ENCODE measurements at places on chromosomes 7 and 10.

GRCh38 chr7:4159154-4159501, 523.0 kb upstream of the FOXK1 start:
- DNase-seq = no peak

DNA sequence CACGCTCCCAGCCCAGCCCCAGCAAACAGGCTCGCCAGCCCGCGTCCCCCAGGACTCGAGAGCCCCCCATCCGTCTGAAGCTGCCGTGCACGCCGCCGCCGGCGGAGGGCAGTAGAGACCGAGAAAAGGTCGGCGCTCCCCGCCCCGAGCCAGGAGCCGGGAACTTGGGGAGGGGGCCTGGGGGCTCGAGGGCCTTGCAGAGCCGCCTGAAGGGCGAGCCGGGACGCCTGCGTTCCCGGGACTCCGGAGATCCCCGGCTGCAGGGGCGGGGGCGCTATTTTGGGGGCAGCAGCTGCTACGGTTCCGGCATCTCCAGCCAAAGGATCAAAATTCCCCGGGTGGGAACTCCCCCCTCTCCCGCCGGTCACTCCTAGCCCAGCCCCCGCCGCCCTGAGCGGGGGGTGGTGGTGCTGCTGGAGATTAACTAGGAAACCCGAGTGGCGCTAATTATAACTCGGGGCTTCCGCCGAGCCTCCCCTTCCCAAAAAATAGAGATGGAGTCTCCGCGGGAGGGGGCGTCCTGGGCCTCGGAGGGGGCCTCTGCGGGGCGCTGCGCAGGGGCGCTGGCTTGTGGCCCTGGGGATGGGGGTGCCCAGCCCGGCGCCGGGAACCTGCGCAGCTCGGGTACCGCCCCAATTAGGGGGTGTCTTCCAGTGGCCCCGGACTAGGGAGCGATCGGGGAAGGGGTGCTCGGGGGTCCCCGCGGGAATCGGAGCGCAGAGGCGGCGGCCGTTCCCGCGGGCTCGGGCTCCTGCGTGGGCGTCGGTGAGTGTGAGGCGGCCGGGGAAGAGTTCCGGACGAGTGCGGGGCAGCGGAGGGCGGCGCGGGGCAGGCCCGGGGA, 608 bp downstream of the ACHE start:
- peak; percentile 45 for DNase-seq

DNA sequence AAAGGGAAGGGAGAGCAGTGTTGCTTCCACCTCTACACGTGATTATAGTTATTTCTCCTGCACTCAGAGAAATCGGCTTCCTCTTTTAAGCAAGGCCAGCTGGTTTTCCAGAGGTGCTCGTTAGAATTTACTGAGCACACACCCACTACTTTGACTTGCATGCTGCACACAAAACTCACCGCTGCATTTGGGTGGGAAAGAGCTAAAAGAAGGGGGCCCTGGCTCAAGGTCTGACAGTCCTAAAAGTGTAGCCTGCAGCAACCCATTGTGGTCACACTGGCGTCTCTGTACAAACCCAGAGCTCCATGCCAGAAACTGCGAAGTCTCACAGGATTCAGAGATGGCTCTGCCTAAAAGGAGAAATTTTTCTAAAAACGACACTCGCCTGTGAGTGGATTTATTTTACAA, 133.7 kb downstream of the SLC25A13 start:
- no peak for DNase-seq

- DNase-seq = no peak
Observed at GRCh38 chr10:101062232-101063049, 652 bp downstream of the KAZALD1 start.

DNA sequence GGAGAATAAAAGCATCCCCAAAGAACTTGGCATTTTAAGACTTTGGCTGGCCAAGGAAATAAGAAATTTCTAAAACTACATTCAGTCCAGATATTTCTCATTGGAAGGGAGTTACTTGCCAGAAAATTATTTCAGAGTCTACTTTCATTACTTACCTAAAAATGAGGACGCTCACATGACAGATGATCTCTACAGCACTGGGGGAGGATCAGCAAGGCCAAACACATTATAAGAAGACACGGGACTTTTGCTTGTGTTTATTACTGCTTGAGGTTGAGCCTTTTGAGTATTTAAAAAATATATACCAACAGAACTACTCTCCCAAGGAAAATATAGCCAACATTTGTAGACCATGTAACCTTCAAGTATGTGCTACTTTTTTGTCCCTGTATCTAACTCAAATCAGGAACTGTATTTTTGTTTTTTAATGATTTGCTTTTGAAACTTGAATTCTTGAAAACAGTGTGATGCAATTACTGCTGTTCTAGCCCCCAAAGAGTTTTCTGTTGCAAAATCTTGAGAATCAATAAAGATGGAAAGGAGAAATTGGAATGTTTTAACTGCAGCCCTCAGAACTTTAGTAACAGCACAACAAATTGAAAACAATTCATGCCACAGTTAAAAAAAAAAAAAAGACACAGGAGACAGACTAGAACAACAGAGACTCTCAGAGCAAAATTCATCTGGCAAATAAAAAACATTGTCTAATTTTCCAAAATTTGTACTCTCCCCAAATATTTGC, 128.1 kb downstream of the ZNF438 start:
- no peak for DNase-seq

GRCh38 chr7:100687751-100688300, 6.2 kb downstream of the GIGYF1 start:
- DNase-seq = no peak

DNA sequence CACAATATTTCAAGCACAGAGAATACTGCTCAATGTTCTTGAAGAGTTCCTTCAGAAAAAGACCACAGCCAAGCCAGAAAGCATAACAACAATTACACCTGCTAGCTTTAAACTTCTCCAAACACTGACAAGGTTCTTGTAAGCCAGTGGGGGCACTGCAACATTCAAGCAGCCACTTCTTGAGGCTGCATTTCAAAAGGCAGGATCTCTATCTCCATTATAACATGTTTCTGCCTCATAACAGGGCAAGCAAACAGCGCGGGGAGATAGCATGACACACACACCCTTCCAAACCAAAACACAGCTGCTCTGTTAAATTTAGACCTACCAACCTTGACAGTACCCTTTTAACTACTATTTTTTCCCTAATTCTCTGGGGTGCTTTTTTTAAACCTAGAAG, 30.8 kb downstream of the CHCHD3 start:
- no peak for DNase-seq

DNA sequence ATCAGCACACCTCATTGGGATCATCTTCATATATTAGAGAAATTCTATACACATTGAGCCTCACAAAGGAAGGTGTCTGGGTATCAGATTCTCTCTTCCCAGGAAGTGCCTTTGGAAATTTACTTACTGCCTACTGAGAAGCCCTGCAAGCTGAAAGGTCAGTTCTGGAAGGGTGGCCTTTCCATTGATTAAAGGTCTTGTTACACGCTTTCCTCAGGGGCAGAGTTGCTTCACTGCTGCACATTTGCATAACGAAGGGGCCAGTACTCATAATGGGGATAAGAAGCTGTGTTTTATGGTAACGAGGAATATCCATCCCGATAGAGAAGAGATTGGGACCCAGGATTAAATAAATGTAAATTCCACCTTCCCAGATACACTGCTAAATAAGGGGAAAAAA, 19.4 kb upstream of the IL15RA start:
- DNase-seq = no peak

- no peak for DNase-seq
Observed at GRCh38 chr7:2737771-2738540, 50.0 kb downstream of the AMZ1 start.

- no peak for DNase-seq
Observed at GRCh38 chr10:14408139-14408538, 77.4 kb upstream of the FRMD4A start.

GRCh38 chr10:94088926-94089381, 95.2 kb downstream of the PLCE1 start:
- no peak for DNase-seq

GRCh38 chr10:35486297-35486990, 118.7 kb upstream of the GJD4 start:
- no peak for DNase-seq

- no peak for DNase-seq
Observed at GRCh38 chr7:92781117-92781720, 55.2 kb downstream of the CDK6 start.

- no peak for DNase-seq
Observed at GRCh38 chr7:105450177-105450861, 61.6 kb upstream of the SRPK2 start.

GRCh38 chr10:22252801-22253579, 35.2 kb upstream of the EBLN1 start:
- DNase-seq = peak; percentile 30

GRCh38 chr10:71342573-71343391, 23.7 kb downstream of the SLC29A3 start:
- DNase-seq = no peak

DNA sequence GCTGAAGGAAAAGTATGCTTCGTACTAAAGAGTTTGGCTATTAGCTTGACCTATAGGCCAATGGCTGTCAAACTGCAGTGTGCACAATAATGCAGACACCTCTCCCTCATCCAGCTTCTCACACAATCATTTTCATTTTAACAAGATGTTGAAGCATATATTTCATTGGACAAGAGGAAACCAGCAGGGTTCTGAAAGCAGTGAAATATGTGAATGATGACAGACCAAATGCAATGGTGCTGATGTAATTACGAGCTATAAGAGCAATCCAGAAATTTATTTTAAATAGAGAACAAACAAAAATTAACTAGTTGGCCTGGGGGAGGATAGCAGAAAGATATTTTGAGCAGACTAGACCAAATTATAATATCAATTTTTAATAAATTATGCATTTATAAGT, 331.5 kb upstream of the AKR1E2 start:
- DNase-seq = no peak

DNA sequence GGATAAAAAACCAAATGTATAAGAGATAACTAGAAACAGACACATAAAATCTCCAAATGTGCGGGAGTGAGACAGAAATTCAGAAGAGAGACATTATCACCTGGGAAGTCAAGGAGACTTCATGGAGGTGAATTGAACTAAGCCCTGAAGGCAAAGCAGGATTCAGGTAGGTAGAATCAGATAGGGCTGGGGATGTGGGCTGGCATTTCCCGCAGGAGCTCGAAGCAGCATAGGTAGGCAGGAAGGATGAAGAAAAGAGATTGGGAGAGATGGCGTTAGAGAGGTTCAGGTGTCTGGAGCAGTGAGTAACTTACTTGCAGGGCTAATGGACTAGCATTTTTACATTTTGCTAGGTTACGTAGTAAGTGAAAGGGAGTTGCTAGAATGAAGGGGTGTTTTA, 58.2 kb upstream of the NRP1 start:
- DNase-seq = no peak

DNA sequence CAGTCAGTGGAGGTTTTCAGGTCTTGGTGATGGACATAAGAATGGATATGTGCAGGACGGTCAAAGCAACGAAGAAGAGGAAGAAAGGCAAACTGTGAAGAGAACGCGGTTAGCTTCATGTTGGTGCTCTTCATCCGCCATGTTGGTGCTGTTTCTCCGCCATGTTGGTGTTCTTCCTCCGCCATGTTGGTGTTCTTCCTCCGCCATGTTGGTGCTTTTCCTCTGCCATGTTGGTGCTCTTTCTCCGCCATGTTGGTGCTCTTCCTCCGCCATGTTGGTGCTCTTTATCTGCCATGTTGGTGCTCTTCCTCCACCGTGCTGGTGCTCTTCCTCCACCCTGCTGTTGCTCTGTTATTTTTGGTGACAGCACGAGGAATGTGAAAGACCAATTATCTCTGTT, 95.4 kb downstream of the DOCK1 start:
- no peak for DNase-seq

DNA sequence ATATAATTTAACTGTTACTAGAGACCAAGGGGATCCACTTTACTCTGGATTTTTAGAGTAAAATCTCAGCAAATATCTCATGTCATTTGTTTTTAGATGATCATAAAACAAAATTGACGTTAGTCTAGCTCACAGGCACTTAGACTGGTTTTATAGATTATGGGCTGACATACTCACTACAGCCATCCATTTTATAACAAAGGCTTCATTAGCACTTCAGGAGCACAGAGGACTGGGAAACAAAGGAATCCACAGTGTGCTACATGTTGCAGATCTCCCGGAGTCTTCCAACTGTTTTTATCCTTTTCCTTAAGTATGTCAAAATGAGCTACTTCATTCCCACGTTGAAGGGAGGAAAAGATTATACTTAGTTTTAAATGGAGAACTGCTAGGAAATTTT, 15.9 kb upstream of the SCRN1 start:
- no peak for DNase-seq

DNA sequence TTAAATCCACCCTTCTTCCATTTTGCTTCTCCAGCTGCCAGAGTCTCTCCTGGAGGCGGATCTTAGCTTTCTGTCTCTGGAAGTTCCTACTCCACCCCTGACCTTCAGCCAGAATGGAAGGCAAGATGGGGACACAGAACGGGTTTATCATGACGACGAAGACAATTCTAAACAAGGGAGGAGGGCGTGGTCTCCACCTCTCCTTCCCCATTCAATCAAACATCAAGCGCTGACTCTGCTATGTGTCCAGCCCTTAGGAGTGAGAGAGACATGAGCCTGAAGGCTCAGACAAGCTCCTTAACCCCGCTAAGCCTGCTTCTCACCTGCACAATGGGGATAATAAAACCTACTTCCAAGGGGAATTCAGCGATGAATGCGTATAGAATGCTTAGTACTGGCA, 3.1 kb downstream of the CYP17A1 start:
- DNase-seq = no peak

DNA sequence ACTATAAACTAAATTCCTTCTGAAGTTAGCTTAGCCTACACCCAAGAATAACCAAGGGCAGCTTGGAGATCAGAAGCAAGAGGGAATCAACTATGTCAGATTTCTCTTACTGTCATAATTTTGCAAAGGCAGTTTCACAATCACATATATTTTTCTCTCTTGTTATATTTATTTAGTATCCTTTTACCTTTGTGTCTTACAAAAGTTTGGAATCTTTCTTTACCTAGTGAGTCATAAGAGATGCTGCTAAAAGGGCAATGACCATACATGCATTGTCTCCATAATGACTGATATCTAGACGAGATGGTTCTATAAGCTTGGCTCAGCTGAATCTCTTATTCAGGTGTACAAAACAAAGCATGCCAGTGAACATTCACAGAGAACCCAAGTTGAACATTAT, 61.1 kb downstream of the PPP1R17 start:
- no peak for DNase-seq

DNA sequence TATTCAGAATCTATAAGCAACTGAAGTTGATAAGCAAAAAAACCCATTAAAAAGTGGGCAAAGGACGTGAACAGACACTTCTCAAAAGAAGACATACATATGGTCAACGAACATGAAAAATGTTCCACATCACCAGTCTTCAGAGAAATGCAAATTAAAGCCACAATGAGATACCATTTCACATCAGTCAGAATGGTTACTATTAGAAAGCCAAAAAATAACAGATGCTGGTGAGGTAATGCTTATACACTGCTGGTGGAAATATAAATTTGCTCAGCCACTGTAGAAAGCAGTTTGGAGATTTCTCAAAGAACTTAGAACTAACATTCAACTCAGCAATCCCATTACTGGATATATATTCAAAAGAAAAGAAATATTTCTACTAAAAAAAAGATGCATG, 332.8 kb upstream of the PLXDC2 start:
- DNase-seq = no peak

- no peak for DNase-seq
Observed at GRCh38 chr10:71965623-71966022, 1.4 kb downstream of the CHST3 start.

Data from stimulated activated CD4-positive, alpha-beta T cell treated with anti-CD3 and anti-CD28 coated beads, Interleukin-12 subunit alpha, Interleukin-12 subunit beta, amount 100 ng/mL, for 48 hours (primary cell).